Heart left ventricle (tissue), 16 donors: ENCODE measurements at places on chromosomes 12 and 14. TPM values are rescaled to one million over a fixed set of nuclear protein-coding genes. Genes with fewer than 3 reads are reported as not detected.
A peak's percentile ranks its signal among the peaks of the same experiment; 100 is the strongest.

DNA sequence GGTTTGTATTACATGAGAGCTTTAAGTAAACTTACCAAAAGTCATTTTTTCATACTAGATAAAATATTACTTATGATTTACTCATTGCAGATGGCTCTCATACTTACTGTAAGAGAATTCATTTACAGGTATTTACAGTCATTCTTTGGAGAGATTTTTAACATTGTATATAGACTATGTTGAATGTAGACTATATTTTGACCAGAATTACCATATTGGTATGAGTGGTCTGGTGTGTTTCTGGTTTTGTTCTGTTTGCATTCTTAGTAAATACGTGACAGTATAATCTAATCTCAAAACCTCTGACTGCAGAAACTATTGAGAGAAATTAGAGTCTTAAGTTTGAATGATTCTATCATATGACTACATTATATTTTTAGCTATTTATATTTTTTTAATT is 91.1 kb downstream of the USP15 start:
- DNase-seq: no peak

DNA sequence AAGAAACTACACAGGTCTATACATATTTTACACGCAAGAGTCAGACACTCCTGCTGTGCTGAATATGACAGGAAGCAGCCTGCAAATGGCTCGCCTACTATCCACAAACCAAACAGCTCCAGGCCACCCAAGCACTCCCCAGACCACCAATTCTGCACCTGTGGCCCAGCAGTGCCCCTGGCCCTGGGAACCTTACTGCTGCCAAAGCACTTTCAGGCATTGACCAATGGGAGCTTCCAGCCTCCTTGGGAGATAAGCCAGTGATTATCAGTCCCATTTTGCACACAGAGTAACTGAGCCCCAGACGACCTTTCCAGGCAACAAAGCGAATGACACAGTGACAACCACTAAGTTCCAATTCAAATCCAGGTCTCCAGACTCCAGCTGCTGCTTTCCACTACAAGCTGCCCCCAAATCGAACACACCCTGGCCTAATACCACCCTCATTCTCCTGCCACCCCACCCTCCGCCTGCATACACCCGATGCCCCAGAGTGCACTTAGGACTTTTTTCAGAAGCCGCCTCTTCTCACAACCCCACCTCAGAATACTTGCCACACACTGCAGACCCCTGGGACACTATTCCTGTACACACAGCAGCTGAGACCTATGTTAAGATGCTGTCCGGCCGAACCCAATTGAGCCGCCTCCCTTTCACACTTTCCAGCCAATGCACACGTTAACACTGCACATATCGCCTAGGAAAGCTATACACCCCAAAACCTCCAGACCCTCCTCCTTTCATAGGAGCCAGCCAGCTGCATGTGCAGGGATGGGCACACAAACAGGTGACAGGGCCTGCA is 126.1 kb upstream of the PRMT8 start:
- DNase-seq: no peak

DNA sequence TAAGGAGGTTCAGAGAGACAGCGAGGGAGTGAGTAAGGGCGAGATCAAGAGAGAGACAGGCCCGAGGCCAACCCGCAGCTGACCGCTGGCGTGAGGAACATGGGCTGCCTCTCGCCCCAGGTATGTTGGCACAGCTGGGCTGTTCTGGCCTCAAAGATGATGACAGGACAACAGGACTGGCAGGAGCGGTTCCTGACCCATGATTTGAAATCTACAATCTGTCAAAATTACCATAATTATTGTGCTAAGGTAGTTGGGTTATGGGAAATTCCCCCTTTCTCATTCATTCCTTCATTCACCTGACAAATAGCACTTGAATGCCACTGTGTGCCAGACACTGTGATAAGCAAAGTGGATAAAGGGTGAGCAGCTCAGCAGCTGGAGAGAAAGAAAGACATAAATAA is 5.1 kb upstream of the ENDOU start:
- no peak for DNase-seq

- DNase-seq: no peak
Measured at GRCh38 chr12:95731519-95731958, 59.0 kb downstream of the NTN4 start.

GRCh38 chr12:130970165-130970907 is 16.6 kb downstream of the ADGRD1 start:
- no peak for DNase-seq

- no peak for DNase-seq
Measured at GRCh38 chr12:131862600-131862993, 31.8 kb upstream of the ULK1 start.

GRCh38 chr12:2647186-2647585 is 147.6 kb upstream of the FKBP4 start:
- DNase-seq: no peak

GRCh38 chr14:34111953-34112352 is 161.1 kb upstream of the EGLN3 start:
- no peak for DNase-seq

DNA sequence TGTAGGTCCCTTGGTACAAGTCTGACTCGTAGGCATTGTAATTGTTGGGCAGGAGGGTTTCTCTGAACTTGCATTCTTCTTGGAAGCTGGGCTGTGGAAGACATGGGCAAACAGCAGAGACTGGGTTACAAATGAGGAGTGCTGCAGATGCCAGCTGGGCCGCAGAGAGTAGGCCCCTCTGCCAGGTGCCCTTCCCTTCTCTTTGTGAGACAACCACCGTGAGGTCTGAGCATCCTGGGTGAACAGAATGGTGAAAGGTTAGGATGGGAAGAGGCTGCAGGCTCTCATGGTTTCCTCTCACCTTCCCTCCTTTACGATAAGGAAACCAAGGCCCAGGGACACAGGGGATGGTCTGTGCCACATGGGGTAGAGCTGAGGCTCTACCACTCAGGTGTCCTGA is 11.3 kb downstream of the FGF6 start:
- DNase-seq: no peak

DNA sequence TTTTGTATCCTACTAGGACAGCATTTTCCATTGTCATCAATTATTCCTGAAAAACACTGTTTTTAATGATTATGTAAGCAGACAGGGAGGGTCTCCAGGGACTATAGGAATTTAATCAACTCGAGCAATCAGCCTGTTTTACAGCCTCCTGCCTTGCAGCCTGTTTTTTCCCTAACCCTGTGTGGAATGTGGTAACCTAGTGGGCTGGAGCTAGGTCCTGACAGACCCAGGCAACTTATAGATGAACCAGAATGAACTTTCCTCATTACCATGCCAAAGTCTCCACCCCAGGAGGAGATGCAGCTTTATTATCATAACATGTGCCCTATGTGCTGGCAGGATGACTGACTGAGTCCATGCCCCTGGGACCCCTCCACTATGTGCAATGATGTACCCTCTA is 375.1 kb downstream of the BMP4 start:
- DNase-seq: no peak

DNA sequence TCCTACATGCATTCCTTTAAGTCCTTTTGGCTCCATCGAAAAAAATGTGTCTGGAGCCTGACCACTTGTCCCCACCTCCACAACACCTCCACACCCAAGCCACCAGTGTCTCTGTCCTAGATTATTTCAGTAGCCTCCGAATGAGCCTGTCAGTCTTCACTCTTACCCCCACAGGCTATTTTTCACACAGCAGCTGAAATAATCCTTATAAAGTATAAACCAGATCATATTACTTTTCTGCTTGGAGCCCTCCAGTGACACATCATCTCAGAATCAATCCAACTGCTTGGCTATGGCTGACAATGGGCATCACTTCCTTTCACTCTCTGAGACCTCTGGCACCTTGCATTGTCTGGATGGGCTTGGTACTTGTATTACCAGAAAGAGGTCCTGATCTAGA is 44.9 kb downstream of the BBS10 start:
- no peak for DNase-seq

GRCh38 chr14:93015064-93015463 is 92.1 kb downstream of the CHGA start:
- DNase-seq: no peak

DNA sequence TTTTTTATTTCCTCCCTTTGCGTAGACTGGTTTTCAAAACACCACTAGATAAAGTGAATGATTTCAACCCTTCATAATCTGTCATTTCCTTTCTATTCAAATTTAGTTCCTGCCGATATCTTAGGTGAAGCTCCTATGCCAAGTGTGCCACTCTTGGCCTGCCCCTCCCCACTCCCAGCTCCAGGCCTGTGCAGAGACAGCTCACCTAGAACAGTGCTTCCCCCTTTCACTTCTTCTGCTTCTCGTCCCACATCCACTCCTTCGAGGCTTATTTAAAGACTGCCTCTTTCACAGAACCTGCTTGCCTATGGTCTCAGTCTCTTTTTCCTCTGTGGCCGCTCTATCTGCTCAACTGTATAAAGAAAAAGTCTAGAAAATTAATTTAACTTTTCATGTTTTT is 473.8 kb downstream of the RAD51B start:
- no peak for DNase-seq

DNA sequence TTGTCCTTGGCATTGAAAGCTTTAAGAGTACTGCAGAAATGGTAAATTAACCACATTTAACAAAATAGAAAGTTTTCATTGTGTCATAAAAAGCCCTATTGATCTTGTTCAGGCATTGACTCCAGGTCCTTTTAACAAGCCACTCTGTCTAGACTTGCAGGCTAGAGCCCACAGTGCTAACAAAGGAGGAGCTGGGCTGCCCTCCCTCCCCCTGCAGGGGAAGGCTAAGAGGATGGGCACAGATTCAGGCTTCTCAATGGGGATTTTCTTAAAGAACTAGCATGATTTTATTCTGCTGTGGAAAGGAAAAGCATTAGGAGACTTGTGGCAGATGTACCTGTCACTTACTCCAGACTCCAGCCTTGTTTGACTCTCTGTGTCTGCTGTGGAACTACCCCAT is 463.6 kb downstream of the NRXN3 start:
- no peak for DNase-seq

DNA sequence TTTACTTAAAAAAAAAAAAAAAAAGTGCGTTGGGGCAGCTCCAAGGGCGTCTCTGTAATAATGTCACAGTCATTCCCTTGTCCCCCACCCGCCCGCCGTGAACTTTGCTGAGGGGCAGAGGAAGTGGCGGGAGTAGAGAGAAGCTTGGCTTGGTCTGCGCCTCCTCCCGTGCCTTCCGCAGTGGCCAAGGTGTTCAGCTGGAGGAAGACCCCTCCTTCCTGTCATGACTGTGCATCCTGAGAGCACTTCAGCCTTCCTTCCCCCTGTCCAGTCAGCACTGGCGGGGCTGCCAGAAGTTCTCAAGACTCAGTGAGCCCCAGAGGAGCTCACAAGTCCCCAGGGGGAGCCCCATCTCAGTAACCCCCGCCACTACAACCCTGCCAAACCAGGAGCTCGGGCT is 32.2 kb downstream of the AACS start:
- peak; percentile 40 for DNase-seq

The C1S gene
- polyA plus RNA-seq: 36.4 TPM

The MGP gene
- polyA plus RNA-seq: 336 TPM

The GAS2L3 gene
- polyA plus RNA-seq: 0.47 TPM

The KRT81 gene
- not detected for polyA plus RNA-seq

The TAC3 gene
- not detected for polyA plus RNA-seq
